MG63 (cell line): ENCODE measurements at places on chromosomes 3 and 15. TPM values are rescaled to one million over a fixed set of nuclear protein-coding genes. Genes with fewer than 3 reads are reported as not detected.
A peak's percentile ranks its signal among the peaks of the same experiment; 100 is the strongest.

The PEX5L gene
- total RNA-seq, result not detected in 2 replicates

The PIERCE2 gene
- 3.7 TPM in 1 of 2 replicates, not detected in the other for total RNA-seq

The ESYT3 gene
- 0.23 and 0.89 TPM in 2 replicates for total RNA-seq

GRCh38 chr3:152430223-152431002 lies 161.7 kb downstream of the MBNL1 start:
- DNase-seq, result no peak

DNA sequence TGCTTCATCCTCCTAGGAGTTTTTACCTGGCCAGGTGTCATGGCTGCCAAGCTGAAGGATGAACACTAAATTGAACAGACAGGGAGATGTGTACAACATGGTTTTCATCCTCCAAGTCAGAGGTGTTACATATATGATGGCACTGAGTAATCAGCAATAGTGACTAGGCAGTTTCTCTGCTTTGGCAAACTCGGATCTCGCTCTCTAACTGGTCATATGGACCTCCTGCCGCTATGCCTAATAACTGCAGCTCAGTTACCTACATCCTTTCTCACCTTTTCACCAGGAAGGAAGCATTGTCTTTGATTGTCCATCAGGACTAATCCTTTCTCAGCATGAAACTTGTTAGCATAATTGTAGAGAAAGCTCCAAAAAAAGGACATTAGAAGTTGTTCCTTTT lies 175.9 kb upstream of the PLSCR5 start:
- DNase-seq, result peak; percentile 5

DNA sequence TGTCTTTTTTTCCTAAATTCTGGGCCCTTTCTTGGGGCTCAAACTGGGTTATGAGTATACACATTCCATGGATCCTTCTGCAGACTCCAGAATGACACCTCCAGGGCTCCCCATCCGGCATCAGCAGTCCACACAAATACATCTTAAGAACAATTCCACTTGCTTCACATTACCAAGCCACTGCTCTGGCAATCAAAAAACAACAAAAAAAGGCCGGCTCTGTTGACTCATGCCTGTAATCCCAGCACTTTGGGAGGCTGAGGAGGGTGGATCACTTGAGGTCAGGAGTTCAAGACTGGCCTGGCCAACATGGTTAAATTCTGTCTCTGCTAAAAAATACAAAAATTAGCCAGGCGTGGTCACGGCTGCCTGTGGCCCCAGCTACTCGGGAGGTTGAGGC lies 49.9 kb upstream of the LPP start:
- DNase-seq, result peak; percentile 36

DNA sequence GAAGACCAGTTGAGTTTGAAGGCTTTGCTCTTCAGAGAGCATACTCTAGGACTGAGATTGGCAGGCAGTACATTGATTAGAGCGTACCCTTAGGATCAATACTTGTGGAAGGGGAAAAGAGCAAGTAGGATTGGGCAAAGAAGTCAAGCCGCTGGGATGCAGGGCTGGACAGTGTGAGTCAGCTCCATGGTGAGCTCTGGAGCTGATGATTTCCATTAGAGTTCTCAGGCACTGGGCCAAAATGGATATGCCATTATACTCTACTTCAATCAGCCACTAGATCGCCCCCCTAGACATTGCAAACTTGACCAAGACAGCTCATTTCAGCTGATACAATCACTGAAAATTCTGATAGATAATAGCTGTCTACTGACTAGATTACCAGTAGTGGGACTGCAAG lies 432.7 kb upstream of the ALCAM start:
- DNase-seq, result no peak

DNA sequence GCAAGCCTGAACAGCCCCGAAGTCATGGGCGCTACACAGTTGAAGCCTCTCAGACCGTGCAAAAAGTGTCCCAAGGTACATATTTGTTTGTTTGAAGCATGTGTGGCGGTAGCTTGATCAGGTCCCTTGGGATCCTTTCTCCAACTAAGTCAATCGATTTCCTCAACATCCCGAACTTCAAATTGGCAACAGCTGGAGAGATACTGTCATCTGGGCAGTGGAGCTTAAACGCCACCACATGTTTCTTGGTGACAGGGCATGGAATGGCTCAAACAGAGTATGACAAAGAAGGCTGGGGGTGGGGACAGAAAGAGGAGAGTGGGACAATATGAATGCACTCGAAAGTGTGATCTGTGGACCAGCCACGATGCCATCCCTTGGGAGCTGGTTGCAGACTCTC lies 84.9 kb upstream of the PSMD6 start:
- no peak for DNase-seq

GRCh38 chr3:194083637-194084224 lies 52.2 kb upstream of the HES1 start:
- no peak for DNase-seq

GRCh38 chr3:109050591-109051167 lies 67.3 kb downstream of the MORC1 start:
- no peak for DNase-seq

- peak; percentile 91 for DNase-seq
Observed at GRCh38 chr15:66489179-66489791, 8.3 kb downstream of the SNAPC5 start.

DNA sequence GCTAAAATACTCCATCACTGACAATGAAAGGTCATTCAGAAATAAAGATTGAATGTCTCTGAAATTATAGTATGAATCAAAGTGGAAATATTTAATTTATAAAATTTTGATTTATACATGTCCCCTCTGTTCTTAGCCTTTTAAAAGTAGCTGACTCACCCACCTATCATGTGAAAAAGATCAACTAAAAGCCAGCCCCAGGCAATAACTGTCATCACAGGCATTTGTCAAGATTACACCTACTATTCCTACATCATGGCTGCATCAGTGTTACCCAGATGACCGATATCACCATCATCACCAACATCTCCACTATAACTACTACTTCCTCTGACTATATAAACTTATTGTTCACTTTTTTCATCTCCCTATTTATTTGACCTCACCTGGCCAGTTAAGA lies 14.3 kb upstream of the PIK3R4 start:
- peak; percentile 12 for DNase-seq

- DNase-seq, result no peak
Observed at GRCh38 chr3:16012086-16012485, 162.4 kb upstream of the GALNT15 start.

DNA sequence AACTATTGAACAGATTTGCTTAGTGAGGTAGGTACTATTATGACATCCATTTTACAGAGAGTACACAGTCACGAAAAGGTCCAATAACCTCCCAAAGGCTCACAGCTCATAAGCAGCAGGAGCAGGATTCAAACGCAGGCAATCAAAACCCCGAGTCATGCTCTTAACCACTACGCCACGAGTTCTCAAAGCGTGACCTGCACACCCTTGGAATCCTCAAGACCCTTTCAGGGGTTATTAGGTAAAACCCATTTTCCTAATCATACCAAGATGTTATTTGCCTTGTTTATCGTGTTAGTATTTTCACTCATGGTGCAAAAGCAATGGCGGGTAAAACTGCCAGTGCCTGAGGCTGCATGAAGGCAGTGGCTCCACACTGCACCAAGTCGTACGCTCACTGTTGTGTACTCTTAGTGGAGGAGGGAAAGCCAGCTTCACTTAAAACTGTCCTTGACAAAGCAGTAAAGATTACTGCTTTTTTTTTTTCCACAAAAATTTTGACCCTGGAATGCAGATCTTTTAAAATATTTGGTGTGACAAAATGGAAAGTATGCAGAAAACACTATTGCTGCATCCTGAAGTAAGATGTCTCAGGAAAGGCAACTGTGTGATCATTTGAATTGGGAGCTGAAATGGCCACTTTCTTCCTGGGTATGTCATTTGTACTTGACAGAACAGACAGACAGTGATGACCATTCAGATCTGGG lies 96.1 kb downstream of the IGF2BP2 start:
- DNase-seq, result no peak

GRCh38 chr3:162558016-162558415 lies 1061.4 kb downstream of the OTOL1 start:
- no peak for DNase-seq

DNA sequence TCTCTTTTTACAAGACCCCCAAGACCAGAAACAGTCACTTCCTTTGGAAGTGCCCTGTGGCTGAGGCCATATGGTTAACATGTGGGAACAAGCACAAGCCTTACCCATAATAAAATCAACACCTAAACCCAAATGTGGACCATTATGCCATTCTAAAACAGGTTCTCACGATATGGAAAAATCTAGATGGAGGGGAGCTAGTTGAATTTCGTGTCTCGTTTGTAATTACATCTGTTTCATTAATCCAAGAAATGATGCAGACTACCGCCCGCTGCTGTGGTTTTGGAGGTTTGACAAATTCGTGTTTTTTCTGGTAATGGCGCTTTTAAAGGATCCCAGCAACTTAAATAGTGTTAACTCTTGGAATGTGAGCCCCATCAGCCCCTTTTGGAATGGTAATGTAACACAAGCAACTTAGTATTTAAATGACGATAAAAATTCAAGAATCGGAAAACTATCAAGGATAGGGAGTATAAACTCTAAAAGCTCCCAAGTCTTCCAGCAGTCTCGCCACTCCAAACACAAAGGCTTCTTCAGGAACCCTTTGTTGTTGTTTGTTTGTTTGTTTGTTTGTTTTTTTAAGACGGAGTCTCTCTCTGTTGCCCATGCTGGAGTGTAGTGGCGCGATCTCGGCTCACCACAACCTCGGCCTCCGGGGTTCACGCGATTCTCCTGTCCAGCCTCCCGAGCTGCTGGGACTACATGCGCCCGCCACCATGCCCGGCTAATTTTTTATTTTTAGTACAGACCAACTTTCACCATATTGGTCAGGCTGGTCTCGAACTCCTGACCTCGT lies 1.1 kb downstream of the CNBP start:
- no peak for DNase-seq

DNA sequence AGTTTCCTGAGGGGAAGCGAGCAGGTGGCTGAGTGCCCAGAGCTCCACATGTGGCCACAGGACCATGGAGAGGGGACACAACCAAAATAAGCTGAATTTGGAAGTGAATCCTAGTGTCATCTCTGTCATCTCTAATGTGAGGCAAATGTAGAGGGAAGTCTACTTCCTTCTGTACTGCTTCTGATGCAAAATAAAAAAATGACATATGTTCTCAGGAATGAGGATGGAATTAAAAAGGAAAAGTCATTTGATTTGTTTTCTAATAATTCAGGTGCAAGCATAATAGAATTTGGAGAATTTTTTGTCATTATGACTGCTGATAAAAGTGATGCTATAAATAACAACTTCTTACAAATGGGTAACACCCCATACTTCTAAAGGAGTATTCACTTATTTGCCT lies 59.5 kb upstream of the POU1F1 start:
- DNase-seq, result no peak

DNA sequence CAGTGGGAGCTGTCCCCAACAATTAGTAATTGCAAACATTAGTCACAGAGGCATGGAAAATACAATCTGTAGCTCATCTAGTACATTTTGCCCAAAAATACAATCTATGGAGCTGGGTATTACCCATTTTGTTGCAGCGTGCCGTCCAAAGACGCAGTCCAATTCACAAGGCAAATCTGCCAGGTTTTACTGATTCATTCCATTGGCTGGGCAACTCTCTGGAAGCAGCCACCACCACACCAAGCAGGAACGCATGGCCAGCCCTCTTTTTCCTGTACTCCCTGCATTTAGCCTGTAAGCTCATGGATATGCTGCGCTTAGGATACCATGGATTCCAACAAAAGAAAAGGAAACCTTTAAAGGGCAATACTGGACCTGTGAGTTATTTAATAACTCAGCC lies 60.5 kb upstream of the ARRDC4 start:
- peak; percentile 70 for DNase-seq

- no peak for DNase-seq
Observed at GRCh38 chr3:171184372-171184771, 157.9 kb upstream of the SLC2A2 start.

- no peak for DNase-seq
Observed at GRCh38 chr15:39736412-39737195, 46.0 kb downstream of the FSIP1 start.
